ENCODE measurements at places on chromosomes 13 and 19.

- DNase-seq, result peak; percentile 15
Measured at GRCh38 chr13:42392716-42393572, 121.0 kb downstream of the AKAP11 start.

DNA sequence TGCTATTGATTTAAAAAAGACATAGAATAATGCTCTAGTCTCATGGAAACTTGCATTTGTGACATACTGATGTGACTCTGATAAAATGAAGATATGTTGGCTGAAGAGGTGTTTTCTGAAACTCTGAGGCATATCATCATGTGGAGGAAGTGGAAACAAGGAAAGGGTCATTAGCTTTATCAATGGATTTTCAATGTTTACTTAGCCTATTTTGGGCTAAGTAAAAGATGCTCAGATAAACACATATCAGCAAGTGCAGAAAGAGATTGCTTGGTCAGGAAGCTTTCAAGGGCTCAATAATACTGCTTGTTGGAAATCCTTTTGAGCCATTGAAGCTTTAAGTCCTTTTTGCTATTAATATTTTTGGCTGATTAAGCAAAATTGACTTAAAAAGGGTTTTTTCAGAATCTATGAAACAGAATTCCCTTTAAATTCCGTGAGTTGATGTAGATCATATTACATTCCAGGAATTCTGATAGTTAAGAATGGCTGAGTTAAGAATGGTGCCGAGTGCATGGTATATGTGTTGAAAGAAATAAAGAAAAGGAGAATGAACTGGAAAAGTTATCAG, 952.8 kb upstream of the SPRY2 start:
- DNase-seq, result no peak

GRCh38 chr19:33094436-33095067, 13.6 kb downstream of the GPATCH1 start:
- DNase-seq, result no peak

GRCh38 chr19:46460981-46461380, 10.4 kb downstream of the PNMA8A start:
- DNase-seq, result no peak

GRCh38 chr19:30762651-30763050, 390.5 kb downstream of the ZNF536 start:
- DNase-seq, result no peak

GRCh38 chr19:18562086-18562485, 4.4 kb downstream of the KXD1 start:
- no peak for DNase-seq

GRCh38 chr13:22080832-22081231, 410.0 kb downstream of the FGF9 start:
- DNase-seq, result no peak

DNA sequence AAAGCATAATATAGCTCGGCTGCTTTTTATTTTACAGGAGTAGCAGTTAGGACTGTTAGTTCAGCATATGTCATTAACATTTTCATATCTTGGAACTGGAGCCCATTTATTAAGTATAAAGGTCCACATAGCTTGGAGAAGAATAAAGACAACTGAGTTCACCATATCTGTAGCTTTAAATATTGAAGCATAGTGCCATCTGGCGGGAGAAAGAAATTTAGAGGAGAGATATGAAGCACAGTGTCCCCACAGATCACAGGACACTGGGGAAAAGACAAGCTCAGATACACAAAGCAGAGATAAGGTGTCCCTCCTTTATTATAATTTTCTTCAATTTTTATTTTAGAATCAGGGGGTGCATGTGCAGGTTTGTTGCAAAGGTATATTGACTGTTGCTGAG, 104.7 kb upstream of the FREM2 start:
- DNase-seq, result peak; percentile 63

DNA sequence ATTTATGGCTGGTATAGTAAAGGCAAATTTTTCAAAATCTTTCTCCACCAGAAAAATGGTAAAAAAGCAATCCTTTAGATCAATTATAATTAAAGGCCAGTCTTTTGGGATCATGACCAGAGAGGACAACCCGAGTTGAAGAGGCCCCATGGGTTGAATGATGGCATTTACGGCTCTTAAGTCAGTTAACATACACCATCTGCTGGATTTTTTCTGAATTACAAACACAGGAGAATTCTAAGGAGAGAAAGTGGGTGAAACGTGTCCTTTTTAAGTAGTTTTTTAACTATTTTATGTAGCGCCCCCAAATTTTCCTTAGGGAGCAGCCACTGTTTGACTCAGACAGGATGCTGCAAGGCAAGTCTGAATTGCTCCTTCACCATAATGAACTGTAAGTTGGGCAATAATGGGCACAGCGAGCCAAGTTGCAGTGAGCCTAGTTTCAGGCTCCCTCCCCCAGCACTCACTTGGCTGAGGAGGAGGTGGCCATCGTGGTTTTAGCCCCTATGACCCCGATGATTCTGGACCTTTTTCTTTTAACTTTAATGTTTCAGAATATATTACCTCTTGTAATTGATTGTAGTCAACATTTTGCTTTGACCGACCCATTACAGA, 13.6 kb upstream of the ZNF611 start:
- peak; percentile 66 for DNase-seq
